Stimulated activated CD8-positive, alpha-beta memory T cell treated with anti-CD3 and anti-CD28 coated beads, Interleukin-4, amount 100 ng/mL, for 1 hour (primary cell): ENCODE measurements at places on chromosomes 1 and 21.
A peak's percentile ranks its signal among the peaks of the same experiment; 100 is the strongest.

GRCh38 chr1:209577346-209577745, 6.2 kb upstream of the CAMK1G start:
- no peak for DNase-seq

DNA sequence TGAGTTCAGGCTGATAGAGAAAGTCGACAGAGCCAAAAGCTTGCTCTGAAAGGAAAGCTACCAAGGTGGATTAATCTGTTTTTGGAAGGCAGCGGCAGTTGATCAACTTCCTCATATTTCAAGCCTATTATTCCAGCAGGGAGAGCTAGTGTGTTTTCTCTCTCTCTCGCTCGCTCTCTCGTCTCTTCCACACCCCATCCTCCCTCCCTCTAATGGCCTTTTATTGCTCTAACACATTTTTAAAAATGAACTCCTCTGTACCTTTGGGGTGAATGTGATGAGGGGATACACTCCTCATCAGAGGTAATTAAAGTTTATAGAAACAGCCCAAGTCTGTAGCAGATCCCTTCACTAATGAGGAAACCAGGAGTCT, 126.4 kb downstream of the CLIC6 start:
- DNase-seq = no peak

DNA sequence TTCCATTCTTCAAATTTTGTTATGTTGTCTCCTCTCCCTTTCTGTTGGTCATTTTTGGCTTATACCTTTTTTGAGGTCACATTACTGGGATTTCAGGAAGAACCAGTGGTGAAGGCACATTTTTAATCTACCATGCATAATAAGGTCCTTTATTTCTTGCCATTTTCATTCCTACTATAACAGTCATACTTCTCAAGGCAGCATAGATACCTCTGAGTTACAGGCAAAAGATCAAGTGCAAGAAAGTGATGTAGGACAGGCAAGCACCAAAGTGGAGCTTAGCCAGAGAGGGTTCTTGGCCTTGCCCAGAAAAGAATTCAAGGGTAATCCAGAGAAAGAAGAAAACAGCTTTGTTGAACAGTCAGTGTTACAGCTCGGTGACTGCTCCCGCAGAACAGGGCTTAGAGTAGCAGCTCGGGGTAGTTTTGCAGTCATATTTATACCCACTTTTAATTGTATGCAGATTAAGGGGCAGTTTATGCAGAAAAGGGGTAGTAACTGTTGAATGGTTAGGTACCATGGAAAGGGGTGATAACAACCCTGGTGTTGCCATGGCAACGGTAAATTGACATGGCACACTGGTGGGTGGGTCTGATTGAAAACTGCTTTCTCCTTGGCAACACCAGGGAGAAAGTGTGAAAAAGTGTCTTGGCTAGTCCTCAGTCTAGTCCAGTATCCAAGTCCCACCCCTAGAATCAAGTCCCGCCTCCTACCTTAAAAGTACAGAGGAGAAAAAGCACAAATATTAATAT, 39.6 kb upstream of the DOCK7 start:
- DNase-seq = no peak

DNA sequence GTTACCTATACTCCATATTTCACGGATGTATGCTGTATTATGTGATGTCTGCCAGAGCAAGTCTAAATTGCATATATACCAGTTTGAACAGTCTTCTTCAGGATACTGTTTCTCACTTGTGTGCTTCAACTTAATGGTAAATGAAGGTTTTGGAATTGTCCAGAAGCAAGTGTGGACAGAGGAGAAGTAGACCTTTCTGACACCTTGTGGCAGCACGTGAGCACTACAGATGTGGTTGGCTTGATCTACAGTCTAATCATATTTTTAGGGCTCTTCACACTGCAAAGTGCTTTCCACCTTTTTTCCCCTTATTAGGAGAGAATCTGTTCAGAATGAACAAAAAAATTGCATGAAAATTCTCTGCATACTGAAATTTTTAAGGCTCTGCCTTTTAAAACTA, 10.9 kb downstream of the MORC3 start:
- peak; percentile 9 for DNase-seq

- no peak for DNase-seq
Measured at GRCh38 chr1:174158767-174159251, 511 bp upstream of the RABGAP1L start.

GRCh38 chr1:203033287-203033686, 7.0 kb downstream of the PPFIA4 start:
- no peak for DNase-seq

DNA sequence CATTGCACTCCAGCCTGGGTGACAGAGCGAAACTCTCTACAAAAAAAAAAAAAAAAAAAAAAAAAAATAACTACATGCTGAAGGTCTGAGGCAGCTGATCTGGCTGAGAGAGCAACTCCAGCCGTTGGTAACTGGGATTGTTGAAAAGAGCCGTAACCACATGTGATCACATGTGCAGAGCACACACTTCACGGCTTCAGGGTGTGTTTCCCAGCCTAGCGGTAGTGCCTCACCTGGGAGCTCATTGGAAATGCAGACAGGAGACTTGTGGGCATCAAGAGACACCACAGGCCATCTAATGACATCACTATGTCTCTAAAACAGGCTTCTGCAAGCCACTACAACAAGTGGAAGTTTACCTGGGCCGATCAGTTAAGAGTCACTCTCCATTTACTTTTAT, 11.8 kb upstream of the OTUD7B start:
- DNase-seq = no peak
